Inflammatory macrophage treated with lipopolysaccharide for 1 hour (primary cell): ENCODE measurements at places on chromosomes 7 and 10.

GRCh38 chr7:156578578-156578940 is 62.0 kb upstream of the RNF32 start:
- DNase-seq = no peak

GRCh38 chr10:63702092-63702491 is 180.9 kb downstream of the REEP3 start:
- no peak for DNase-seq

DNA sequence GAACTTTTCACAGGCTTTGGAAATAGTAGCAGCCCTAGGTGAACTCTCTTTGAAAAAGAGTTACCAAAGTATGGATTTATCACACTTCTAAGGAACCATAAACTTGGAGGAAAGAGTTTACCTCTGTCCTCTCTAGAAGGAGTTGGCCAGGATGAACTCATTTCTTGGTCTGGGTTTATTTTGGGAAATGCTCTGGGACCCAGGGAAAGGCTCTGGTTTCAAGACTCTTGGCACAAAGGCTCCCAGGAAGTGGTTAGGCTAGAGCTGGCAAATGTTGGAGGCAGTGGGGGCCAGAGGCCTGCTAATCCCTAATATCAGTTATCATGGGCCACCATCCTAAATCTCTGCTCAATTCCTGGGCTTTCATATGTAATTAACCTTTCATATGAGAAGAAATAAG is 36.3 kb upstream of the CDK6 start:
- DNase-seq = no peak

GRCh38 chr7:136878878-136879277 is 10.4 kb downstream of the CHRM2 start:
- DNase-seq = no peak

- no peak for DNase-seq
Measured at GRCh38 chr7:149692557-149692982, 80.8 kb downstream of the ZNF467 start.

DNA sequence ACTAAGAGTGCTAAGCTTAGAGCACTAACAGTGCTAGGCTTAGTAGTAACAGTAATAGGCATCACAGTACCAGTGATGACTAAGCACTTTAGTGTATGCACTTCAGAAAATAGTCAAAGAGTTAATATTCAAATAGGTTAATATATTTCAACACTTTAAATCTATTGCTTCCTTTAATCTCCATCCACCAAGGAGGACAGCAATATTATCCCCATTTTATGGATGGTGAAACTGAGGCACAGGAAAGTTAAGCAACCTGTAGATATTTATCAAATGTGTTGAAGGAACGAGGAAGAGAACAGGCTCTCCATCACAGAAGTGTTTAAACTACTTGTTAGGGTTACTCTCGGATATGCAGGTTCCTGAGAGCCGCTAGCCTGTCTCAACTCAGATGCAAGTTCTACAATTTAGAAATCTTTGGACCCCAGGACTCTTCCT is 165.5 kb downstream of the PRKAG2 start:
- DNase-seq = no peak

DNA sequence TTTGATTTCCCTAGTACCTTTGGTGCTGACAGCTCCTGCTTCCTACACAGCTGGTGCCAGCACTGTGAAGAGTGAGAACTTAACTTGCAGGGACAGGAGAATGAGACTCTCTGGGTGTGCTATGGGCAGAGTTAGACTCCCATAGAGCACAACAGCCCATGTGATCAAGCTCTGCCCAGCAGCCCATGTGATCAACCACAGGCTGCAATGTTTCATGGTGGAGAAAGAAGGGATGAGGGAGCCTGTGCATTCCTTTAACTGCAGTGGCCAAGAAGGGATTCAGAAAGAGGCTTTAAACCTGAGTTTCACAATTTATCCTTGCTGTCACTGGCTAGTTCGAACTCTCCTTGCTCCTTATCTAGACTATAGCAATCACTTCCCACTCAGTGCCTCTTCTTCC is 10.0 kb upstream of the MEST start:
- no peak for DNase-seq

GRCh38 chr10:53536322-53536721 is 763.7 kb upstream of the MBL2 start:
- DNase-seq = no peak

GRCh38 chr7:31307972-31308371 is 32.6 kb downstream of the NEUROD6 start:
- DNase-seq = no peak

GRCh38 chr10:126702181-126702580 is 31.7 kb upstream of the C10orf90 start:
- DNase-seq = no peak

- no peak for DNase-seq
Measured at GRCh38 chr7:155348806-155349205, 51.1 kb downstream of the INSIG1 start.

DNA sequence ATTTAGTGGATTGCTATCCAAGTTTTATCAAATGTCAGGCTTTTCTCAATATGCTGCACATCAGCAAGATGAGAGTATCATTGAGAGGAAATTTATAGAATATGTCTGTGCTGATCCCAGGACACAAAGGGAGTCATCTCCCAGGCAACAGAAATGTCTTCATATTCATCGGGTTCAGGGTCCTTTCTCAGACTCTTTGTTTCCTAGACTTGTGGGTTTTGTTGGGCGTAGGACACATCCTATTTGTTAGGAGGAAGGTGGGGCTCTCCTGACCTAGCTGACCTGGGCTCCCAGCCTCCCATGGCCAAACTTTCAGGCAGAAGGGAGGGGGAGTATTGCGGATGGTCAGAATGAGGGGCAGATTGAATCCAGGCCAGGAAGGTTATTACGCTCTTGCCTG is 22.9 kb upstream of the NPS start:
- DNase-seq = no peak

DNA sequence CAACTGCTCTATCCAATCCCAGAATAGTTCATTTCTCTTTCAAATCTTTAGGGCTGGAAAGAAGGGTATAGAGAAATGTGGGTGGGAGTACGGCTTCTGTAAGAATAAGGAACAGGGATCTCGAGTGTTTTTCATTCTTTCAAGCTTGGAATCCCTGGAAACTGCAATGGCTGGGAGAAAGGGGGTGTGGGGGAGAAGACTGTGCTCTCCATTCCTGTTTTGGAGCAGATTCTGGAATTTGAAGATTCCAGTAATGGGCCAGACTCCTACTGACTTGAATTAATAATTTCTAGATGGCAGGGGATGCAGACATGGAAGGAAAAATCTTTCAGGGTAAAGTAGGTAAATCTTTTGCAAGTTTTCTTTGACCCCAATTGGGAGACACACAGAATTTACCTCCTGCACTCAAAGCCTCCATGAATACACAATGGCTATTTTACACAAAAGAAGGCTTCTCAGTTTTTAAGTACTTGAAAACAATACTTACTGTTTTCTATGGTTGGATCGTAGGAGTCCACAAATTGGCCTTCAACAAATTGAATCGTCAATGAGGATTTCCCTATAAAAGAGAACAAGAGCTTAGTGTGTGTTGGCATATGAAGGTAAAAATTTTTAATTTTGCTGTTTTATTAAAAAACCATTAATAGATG is 29.1 kb downstream of the RHEB start:
- DNase-seq = no peak

DNA sequence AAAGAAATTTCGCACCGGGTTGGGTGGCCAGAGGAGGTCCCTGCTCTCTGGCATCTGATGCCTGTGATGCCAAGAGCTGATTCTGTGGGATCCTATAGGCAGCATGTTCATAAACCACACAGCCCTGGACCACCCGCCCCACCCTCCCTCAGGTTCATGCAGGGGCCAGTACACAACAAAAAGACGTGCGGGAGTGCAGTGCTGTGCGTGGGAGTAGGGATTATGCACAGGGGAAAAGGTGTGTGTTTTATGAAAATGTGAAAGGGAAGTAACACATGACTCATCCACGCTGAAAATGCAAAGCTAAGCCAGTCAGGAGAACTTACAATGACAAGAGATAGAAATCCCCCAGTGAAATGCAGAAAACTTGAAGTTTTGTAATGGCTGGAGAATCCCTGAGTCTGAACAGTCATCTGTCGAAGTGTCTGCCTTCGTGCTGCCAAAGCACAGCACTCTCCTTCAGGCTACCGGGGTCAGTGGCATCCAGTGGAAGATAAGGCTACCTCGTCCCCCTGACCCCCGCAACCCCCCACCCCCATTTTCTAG is 1.1 kb downstream of the KIAA1217 start:
- DNase-seq = peak; percentile 54

DNA sequence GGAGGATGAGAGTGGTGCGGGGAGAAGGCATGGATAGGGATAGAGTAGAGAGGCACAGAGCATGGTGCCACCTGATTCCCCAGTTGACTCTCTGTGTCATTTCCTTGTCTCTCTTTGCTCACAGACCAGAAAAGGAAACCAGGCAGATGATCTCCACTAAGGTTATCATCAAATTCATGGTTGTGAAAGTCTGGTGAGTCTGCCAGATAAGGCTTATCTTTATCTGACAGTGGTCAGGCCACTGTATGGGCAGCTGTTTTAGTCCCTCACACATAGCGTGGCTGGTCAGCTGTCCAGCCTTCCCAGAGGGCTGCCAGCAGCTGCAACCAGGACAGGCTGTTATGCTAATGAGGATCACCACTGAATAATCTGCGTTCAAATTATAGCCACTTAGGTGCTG is 99.0 kb downstream of the ADRA2A start:
- DNase-seq = no peak

- DNase-seq = no peak
Measured at GRCh38 chr10:67110286-67110685, 184.4 kb downstream of the LRRTM3 start.

DNA sequence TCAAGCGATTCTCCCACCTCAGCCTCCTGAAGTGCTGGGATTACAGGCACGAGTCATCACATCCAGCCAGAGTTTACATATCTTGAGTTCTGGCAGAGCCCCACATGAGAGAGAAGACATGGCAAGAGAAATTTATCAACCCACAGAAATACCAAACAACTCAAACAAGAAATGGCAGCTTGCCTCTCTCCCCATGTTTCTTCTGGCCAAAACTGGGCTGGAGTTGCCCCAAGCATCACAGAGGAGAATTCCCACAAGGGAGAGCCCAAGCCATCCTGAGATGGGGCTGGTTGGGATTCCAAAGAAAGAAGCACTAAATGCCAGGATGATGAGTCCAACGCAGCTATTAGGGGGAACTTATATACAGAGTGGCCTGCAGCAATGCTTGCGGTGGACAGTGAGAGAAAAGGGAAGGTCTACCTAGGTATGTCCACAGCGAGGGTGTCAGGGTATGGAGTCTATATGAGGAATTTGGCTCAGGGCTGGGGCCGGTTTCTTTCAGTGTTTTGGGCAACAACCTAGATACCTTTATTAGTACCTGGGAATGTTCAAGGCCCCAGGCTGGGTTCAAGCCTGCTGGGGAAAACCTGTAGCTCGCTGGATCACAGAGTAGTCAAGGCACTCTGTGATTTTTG is 14.5 kb upstream of the PAX4 start:
- no peak for DNase-seq

GRCh38 chr10:42367532-42368230 is 270.7 kb downstream of the ZNF33B start:
- peak; percentile 49 for DNase-seq

- no peak for DNase-seq
Measured at GRCh38 chr10:130805635-130806030, 505.9 kb downstream of the TCERG1L start.

- no peak for DNase-seq
Measured at GRCh38 chr10:11886851-11887250, 63.7 kb downstream of the PROSER2 start.

DNA sequence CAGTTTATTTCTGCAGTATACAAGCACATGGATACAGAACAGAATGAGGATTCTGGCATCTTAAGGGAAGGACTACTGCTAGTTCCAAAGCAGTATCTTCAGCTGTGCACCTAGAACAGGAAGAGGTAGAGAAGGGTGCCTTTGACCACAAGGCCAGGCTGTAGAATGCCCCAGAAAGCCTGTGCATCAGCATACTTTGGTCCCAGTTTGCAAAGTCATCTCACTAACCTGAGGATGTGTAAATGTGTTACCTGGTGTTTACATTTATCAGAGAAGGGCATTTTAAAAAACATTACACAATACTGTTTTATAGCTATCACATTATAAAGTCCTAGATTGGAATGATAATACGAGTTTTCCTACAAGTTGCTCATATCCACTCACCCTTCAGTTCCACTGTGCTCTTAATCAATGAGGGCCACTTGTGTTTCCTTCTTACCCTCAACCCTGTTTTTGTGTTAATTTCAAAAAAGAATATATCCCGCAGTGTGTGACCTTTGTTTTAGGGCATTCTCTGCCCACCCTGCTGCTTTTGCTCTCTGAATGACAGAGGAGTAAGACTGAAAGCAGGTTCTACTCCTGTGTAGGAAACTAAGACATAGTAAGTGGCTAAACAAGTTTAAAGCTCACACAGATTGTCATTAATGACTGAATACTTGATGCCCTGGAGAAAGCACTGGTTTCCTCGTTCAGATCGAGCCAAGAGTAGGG is 3.4 kb downstream of the SLC35G1 start:
- DNase-seq = no peak

- no peak for DNase-seq
Measured at GRCh38 chr7:17548014-17548653, 249.7 kb downstream of the AHR start.

GRCh38 chr10:16853201-16853600 is 36.0 kb upstream of the RSU1 start:
- DNase-seq = peak; percentile 20
